Stimulated activated CD8-positive, alpha-beta memory T cell treated with anti-CD3 and anti-CD28 coated beads, Interleukin-4, amount 100 ng/mL, for 1 hour (primary cell): ENCODE measurements at places on chromosomes 6 and 20.

DNA sequence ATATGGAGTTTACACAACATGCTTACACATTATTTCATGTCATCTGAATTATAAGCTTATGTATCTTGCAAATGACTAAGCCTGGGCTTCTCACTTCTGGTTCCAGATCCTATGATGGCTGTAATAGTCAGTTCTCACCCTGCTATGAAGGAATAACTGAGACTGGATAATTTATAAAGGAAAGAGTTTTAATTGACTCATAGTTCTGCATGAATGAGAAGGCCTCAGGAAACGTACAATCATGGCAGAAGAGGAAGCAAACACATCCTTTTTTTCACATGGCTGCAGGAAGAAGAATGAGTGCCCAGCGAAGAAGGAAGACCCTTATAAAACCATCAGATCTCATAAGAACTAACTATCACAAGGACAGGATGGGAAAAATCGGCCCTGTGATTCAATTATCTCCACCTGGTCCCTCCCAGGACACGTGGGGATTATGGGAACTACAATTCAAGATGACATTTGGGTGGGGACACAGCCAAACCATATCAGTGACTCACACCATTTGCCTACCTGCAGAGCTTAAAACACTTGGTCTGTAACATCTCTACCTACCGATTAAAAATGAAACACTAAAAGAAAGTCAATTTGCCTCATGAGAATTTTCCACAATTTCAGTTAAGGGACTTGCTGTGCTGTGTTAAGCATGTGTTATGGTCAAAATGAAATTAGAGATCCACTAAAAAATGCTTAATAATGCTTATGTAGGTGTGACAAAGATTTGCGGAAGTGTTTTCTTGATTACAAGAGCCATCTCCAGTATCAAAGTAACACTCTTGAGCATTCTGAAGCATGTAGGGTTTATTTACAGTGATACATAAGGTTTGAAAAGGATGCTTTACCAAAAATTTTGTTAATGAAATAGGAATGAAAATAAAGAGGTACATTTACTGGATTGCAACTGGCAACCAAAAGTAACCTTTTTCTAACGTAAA, 2.2 kb upstream of the RWDD1 start:
- DNase-seq = no peak

GRCh38 chr6:2534406-2535042, 216.2 kb downstream of the MYLK4 start:
- no peak for DNase-seq

- DNase-seq = no peak
These were observed 40.1 kb downstream of the ADNP start for GRCh38 chr20:50891138-50891537.

DNA sequence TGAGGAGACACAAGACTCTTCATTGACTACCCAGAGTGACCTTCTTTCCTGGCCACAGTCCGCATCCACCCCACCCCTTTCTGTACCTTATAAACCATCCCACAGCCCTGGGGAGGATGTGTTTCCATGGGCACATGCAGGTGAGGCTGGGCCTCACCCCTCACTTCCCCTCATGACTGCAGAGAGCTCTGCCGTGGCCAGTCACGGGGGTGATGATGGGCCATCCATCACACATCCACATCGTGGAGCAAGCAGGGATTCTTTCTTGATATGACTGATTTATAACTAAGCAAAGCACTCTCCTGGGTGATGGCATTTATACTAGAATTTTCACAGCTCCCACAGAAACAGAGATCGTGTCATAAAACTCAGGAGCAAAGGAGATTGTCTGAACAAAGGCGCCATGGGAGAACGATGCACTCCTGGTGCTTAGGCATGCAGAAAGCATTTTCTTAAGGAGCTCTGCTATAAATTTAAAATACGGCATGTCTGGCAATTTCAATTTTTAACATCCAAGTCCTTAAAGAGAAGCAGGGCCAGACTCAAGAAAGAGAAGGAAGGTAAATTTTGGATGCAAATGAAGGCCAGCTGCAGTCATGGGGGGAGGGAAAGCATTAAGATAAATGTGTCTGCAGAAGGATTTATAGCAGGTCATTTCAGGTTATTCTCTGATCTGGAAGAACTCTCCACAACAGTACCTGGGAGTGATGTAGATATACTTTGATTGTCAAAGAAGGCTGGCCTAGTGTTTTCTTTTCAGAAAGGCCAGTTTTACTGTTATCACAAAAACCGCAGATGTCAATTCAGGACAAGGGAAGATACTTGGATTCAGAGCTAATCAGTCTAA, 777.0 kb downstream of the C6orf118 start:
- no peak for DNase-seq

DNA sequence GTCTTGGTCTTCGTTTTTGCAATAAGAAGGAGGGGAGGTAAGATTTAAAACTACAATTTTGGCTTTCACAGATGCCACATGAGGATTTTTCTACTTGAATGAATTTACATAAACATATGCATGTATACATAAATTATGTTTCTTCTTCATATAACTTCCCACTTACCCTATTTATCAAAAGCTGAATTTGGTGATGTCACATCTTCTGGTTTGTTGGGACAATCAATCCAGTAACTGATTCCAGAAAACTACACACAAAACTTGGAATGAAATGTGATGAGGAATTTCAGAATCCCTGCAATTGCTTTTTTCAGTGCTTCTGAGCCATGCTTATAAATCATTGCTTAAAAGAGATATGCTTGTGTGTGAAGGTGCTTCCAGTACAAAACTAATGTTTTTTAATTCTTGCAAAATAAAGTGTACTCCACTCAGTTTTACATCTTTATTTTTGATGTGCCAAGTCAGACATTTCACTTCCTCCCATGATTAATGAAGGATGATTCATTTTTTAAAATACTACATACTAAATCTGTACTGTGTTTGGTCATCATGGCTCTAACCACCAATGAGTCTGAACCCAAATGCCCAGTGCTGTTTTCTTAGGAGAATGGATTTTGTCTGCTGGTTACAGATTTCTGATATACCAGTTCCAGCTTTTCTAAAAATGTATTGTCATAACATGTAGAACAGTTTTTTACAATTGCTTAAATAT, 32.1 kb upstream of the RIN2 start:
- DNase-seq = no peak

DNA sequence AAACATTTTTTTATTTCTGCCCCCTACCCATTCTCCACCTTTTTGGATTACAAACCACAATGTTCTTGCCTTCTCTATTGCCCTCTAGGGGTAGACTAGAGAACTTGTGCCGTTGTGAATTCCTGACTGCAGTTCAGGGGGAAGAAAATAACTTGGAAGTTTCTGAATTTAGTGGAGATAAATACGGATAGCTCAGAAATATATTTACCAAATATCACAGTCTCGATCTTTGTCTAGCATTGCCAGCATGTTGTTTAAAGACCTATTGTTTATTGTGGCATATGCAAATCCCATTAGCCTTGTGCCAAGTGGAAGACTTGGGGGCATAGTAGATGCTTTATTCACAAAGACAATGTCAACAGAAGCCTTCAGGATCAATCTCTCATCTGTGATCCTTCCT, 154.1 kb upstream of the MMS22L start:
- no peak for DNase-seq

DNA sequence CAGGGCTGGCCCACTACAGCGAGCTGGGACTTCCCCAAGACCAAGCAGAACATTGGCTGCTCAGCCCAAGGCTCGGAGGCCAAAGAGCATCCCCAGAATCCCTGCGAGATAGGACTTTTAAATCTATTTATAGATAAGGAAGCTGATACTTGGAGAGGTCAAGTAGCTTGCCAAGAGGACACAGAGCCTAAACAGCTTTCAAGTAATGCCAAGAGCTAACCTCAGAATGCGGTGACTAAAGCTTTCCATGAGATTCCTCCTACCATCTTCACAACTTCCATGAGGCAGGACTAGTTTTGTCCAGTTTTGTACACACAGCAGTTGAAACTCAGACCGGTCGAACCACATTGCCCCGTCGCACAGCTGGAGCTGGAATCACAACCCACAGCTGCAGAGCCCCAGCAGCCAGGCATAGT, 168.1 kb upstream of the TOP1 start:
- no peak for DNase-seq

DNA sequence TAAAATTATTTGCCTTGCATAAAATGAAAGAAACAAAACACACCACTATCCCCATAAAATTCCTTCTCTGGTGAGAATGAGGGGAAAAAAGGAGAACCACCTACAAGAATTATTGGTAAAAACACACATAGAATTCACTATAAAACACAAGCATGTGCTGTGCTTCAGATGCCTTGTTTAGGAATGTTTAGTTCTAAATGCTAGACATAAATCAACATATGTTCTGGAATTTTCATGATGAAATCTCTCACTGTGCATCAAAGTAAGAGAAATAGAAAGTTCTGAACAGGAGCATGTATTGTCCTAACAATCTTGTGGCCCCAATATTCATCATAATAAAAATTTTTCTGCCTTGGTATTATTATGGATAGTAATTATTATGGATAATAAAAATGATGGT, 111.0 kb downstream of the PLCB4 start:
- DNase-seq = no peak

DNA sequence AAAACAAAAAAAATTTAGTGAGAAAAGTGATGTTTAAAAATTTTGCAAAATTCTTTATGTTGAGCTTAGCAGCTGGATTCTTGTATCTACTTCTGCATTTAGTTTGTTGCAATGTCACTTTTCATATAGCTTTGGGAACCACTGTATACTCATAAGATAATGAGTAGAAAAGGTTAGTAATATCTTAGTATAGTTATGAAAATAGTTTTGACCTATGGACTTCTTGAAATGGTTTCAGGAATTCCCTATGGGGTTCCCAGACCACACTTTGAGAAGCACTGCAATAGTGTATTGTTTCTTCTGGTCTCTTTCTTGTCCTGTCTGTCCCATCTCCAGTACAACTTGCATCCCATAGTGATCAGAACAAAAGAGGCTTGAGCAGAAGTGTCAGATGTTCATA, 29.4 kb downstream of the PPP1R16B start:
- no peak for DNase-seq

GRCh38 chr6:83893024-83893423, 33.5 kb downstream of the CYB5R4 start:
- DNase-seq = no peak

DNA sequence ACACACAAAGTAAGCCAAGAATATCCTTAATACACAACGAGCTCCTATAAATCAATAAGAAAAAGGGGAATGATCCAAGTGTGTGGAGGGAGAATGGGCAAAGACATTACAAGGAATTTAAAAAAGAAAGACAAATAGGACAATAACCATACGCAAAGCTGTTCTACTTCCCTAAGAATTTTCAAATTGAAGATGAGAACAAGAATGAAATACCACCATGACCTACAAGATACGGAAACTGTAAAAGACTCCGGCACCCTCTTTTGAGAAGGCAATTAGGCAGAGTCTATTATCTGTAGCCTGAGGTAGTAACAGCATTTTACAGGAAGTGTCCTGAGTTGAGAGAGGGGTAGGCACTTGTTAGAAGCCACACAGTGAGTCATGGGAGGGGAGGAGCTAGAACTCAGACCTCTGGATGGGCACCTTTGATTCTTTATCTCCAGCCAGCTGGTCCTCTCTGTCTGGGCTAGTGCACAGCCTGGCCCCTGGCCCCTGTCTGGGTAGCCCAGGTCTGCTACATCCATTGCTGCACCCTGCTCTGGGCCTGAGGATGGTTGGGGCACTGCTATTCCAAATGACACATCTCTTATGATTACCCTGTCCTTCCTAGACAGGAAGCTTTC, 15.3 kb downstream of the RSPO4 start:
- DNase-seq = no peak

DNA sequence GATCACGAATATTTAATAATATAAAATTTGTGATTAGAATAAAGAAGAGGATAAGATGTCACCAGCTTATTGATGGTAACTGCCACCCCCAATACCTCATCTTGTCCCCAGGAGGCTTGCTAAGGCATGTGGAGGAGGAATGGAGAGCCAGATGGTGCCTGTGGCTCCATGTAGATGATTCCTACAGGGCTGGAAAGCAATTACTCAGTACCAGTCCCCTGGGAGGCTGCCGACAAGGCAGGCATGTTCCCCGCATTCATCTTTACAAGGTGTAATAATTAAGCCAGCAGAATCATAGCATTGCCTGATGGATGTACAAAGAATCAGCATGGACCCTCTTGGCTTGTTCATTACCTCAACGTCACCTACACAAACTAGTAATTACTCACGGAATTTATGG, 155.3 kb downstream of the PLCB1 start:
- no peak for DNase-seq

DNA sequence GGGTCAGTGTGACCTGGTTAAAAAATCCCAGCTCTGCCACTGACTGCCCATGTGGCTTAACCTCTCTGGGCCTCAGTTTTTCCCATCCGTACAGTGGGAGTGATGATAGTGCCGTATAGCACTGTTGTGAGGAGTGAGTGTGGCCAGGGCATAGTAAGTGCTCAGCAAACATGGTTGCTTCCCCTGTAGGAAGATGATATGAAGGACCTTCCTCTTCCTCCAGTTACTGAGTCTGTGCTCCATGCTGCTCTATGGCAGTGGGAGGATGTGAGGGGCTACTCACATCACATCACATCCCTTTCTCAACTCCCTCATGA, 13.1 kb downstream of the C6orf132 start:
- no peak for DNase-seq

GRCh38 chr20:10603378-10603777, 70.4 kb downstream of the JAG1 start:
- no peak for DNase-seq

DNA sequence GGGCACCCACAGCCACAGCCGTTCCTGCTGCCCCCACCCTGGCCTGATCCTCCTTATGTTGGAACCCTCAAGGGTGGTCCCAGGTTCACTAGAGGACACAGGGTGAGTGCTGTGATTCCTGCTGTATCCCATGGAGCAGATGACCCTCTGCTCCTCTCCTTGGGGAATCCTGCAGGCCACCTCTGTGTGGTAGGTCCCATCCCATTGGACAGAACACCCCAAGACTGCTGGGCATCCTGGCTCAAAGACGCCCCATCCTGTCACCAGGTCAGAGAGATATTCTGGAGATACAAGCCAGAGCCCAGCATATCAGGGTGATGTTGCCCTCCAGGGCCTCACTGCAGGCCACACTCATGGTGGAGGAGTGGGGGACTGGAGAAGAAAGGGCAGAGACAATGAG, 28.4 kb downstream of the HLA-A start:
- no peak for DNase-seq

DNA sequence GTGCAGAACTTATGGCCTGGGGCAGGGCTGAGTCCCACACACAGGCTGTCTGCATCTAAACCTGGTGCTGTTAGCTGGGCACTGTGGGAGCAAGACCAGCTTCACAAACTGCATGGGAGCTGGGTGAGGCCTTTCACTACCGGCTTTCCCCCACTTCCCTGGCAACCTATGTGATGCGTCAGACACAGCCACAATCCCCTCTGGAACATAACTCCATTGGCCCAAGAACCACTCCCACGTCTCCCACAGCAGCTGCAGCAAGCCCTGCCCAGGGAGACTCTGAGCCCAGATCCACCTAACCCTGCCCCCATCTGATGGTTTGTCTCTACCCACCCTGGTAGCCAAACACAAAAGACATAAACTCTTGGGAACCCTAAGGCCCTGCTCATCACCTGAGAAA, 9.3 kb downstream of the WDR27 start:
- DNase-seq = no peak

DNA sequence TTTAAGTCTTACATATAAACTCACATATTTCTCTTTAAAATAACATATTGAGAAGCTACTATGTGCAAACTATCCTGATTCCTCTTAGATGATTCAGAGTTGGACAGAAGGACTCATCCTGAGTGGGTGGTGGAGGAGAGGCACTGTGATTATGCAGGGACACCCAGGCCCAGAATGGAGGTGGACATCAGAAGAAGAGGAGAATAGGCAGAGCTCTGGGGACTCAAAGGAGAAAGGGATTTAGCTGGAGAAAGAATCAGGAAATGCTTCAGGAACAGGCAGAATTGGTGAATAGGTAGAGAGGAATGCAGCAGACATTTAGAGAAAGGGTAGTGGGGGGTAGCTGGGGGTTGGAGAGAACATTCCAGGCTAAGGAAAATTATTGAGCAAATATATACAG, 17.4 kb downstream of the RCAN2 start:
- DNase-seq = no peak
